ENCODE measurements at places on chromosomes 3 and 15. TPM values are rescaled to one million over a fixed set of nuclear protein-coding genes. Genes with fewer than 3 reads are reported as not detected.
A peak's percentile ranks its signal among the peaks of the same experiment; 100 is the strongest.

Gene GNAT1
- total RNA-seq: not detected

DNA sequence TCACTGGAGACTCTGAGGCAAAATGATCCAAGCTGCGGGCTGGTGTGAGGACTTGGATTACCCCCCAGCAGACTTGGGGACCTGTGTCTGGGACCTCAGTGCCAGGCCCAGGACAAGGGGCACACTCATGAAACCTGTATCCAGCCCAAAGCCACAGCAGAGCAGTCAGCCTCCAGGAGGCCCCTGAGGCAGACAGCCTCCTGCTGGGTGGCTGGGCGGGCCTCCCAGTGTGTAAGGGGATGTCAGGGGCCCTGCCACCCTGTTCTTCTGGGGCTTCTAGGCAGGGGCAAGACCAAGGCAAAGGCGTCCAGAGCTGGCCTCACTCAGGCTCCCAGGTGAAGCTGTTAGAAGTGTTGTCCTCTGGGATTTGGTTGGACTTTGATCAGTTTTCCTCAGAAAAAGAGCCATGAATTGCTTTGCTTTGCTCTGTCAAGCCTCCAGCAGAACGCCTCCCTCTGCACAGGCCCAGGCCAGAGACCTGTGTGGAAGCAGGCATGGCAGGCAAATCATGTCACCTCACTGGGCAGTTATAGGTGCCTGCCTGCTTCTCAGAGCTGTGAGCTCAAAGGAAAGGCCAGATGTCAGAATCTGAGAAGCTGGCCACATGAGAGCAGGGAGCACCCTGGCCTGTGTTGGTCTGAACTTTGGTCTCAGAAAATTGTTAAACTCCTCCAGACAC is 77.4 kb downstream of the SMAD6 start:
- DNase-seq: no peak

Gene FMN1
- total RNA-seq: 9.2 TPM

DNA sequence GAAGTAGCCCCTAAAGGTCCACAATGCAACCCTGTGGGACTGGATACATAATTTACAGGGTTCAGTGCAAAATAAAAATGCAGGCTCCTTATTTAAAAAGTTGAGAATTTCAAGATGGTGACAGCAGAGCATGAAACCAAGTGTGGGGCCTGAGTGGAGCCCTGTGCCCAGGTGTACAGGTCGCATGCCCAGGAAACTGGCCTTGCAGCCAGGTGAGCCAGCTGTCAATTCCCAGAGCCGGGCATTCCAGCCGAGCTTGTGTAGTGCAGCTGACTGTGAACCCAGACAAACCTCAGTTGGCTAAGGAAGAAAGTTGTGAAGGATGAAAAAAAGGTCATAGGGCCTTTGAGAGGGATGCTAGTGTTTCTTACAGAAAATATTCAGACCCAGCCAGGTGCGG is 27.6 kb downstream of the POPDC2 start:
- no peak for DNase-seq

DNA sequence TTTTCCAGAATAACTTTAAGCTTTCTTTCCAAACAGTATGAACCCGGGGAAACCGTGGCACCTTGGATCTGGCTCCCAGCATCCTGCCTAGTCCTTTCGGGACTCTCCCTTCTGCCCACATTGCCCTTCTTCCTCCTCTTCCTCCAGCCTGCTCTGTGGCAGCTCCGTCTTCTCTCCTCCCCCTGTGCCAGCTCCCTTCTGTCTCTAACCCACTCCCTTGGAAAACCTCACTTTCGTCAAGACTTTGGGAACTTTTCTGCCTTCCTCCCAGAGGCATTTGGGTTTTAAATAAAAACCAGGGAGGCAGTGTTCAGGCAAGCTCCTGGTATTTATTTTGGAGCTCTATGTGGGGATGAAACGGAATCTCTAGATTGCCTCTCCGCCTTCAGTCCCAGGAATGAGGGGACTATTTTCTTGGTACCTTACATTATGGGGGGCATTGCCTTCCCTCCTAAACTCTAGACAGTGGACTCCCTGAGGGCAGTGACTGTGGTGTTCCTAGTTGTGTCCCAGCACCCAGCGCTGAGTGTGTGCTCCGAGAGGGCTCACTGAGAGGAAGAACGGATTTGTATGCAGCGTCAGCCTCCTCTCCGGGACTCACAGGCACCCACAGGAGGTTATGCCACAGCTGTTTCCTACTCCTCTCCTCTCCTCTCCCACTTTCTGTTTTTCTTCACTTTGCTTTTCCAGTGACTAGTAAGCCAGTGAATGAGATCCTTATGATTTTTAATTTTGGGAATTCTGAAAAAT is 105.4 kb upstream of the MRPS22 start:
- DNase-seq: no peak

GRCh38 chr3:37505415-37505814 is 331.0 kb upstream of the LRRFIP2 start:
- DNase-seq: no peak

- peak; percentile 33 for DNase-seq
Observed at GRCh38 chr3:117998071-117998470, 1036.6 kb downstream of the IGSF11 start.

Gene HTR3E
- not detected for total RNA-seq

Gene MAP1A
- total RNA-seq: 108 TPM

Gene XCR1
- not detected for total RNA-seq

Gene GOLIM4
- total RNA-seq: 50.0 TPM

Gene VEPH1
- total RNA-seq: 27.4 TPM

DNA sequence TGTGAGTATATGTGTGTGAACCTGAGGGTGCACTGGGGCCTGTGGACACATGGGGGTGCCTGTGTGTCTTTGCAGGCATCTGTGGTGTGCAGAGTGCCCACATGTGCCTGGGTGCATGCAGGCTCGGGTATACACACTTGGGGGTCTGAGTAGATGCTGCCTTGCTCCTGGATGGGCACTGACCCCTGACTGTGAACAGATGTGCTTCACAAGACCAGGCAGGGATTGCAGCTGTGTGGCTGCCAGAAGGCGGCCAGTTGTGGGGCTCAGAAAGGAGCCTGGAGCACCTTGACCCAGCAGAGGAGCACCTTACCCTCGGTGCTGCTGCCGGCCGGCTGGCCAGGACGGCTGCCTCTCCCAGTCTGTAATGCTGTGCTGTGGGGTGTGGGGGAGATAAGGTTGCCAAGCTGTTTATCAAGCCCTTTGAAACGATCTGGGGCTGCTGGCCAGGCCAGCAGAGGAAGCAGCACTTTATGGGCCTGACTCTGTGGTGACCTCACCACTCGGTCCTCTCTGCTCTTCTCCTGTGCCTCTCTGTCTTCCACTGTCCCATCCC is 55.5 kb upstream of the MRPS22 start:
- DNase-seq: no peak

- peak; percentile 70 for DNase-seq
Observed at GRCh38 chr3:144055604-144056003, 84.0 kb downstream of the DIPK2A start.

GRCh38 chr3:117752984-117753717 is 1043.6 kb downstream of the TUSC7 start:
- peak; percentile 47 for DNase-seq

GRCh38 chr15:32746116-32746857 is 28.5 kb downstream of the GREM1 start:
- peak; percentile 51 for DNase-seq

Gene PTPN23
- total RNA-seq: 14.3 TPM

- no peak for DNase-seq
Observed at GRCh38 chr3:121942116-121942786, 48.0 kb downstream of the SLC15A2 start.

Gene CCDC39
- 0.27 TPM for total RNA-seq

GRCh38 chr3:176074096-176074495 is 1123.2 kb downstream of the TBL1XR1 start:
- no peak for DNase-seq

Gene GSK3B
- total RNA-seq: 123 TPM

Gene GCSAM
- total RNA-seq: not detected

DNA sequence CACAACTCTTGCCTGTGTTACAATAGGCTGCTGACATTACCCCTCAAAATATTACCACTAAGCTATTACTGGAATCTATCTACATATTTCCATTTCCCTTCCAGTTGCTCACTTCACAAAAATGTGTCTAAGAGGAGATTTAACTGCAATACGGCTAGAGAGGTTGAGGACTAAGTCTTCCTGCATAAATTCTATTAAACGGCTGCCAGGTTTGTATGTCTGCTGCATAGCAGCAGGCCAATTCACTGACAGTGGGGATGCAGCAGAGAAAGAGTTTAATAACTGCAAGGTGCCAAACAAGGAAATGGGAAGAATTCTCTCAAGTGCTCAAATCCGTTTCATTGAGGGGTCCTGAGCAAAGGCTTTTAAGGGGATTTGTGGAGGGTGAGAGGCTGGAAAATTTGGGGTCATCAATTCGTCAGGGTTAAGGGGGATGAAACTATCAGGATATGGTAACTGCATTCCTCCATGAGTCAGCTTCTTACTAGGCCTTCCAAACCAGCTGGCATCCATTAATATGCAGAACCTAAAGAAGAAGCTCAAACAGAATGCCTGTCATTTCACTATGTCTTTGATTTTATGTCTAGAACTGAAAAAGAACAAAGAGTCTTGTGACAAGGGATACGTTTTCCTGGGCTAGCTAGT is 675.6 kb downstream of the TBL1XR1 start:
- peak; percentile 16 for DNase-seq

- DNase-seq: no peak
Observed at GRCh38 chr3:103873021-103873420, 1438.2 kb downstream of the ZPLD1 start.

Gene SERPINI2
- not detected for total RNA-seq

Gene LEKR1
- total RNA-seq: 0.81 TPM

- no peak for DNase-seq
Observed at GRCh38 chr15:48862705-48863104, 15.2 kb upstream of the EID1 start.

GRCh38 chr3:11238060-11238459 is 34.1 kb upstream of the ATG7 start:
- peak; percentile 94 for DNase-seq

DNA sequence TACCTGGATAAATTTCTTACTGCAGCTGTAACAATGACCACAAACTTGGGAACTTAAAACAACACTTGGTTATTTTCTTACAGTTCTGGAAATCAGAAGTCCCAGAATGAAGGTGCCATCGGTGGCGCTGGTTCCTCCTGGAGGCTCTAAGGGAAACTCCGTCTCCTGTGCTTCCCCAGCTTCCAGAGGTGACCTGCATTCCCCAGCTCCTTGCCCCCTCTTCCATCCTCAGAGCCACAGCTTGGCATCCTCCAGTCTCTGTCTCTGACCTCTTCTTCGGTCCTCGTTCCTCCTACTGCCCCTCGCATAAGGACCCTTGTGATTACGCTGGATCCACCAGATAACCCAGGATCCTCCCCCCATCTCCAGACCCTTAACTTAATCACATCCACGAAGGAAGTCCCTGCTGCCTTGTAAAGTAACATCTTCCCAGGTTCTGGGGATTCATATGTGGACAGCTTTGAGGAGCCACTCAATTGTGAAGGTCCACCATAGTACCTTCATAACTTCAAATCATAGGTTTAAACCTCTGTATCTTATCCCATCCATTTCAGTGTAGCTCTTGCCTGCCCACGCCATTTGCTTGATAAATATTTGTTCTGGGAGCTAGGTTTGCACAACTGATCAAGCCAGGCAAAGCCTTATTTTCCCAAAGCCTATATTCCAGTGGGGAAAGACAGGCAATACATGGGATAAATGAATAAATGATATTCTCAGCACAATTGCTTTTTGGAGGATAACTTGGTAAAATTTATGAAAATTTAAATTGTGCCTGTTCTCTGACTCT is 34.8 kb downstream of the KLF15 start:
- no peak for DNase-seq

- DNase-seq: no peak
Observed at GRCh38 chr3:170467571-170468147, 49.0 kb downstream of the CLDN11 start.

DNA sequence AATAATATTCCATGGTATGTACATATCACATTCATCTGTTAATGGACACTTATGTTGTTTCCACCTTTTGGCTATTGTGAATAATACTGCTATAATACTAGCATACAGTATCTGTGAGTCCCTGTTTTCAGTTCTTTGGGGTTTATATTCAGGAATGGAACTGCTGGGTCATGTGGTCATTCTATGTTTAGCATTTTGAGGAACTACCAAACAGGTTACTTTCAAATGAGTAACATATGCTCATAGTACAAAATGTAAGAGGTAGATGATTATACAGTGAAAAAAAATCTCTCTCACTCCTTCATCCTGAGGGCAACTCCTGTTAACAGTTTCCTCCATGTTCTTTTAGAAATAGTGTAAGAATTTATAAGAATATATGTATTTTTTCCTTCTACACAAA is 162.2 kb downstream of the PLD1 start:
- DNase-seq: no peak

Gene TMEM212
- not detected for total RNA-seq

Gene CNTN4
- total RNA-seq: 0.09 TPM

GRCh38 chr3:132787616-132788300 is 65.5 kb upstream of the NPHP3 start:
- peak; percentile 26 for DNase-seq

DNA sequence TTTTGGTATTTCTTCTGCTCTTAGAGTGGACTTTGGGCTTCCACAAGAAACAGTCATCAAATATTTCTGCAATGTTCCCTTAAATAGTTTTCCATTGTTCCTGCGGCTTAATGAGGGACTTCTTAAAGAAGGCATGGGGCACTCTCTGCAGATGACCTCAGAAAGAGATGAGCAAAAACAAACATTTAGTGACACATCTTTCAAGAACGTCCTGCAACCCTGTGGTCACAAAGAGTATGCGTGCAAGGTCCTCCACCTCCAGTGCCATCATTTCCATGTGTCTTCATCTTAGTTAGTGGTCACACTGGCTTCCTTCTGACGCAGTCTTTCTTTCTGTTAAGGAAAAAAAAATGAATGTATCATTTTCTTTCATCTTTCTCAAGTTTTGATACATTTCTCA is 56.2 kb downstream of the GREM1 start:
- DNase-seq: peak; percentile 88

DNA sequence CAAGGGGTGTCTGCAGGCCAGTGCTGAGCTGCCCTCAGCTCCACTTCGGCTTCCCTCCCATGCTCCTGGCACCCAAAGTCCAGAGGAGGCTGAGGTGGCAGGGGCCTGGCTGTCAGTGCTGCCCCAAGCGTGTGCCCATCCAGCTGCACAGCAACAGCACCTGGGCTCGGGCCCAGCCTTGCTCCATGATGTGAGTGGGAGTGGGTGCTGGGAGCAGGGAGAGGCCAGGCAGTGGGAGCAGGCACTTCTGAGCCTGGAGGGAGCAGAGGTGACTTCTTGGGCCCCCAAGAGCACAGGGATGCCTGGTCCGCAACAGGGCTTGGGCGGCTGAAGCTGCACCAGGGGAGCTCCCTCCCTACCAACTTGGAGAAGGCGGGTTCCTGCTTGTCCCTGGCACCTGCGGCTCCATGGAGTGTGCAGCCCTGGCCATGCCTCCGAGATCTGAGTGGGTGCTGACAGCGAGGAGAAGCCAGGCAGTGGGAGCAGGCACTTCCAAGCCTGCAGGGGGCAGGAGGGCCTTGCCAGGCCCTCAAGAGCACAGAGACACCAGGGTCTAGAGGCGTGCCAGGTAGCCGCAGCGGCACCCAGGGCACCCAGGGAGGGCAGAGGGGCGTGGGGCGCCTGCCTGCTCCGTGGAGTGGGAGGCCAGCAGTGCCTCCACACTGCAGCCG is 366.7 kb upstream of the SGO1 start:
- DNase-seq: no peak

- no peak for DNase-seq
Observed at GRCh38 chr3:83913381-83913780, 1045.4 kb upstream of the CADM2 start.

Gene SLC35G2
- 14.7 TPM for total RNA-seq

- DNase-seq: no peak
Observed at GRCh38 chr3:187504435-187504834, 136.2 kb downstream of the RTP4 start.

GRCh38 chr15:66494262-66494661 is 3.3 kb downstream of the SNAPC5 start:
- no peak for DNase-seq

Gene CYP1A1
- total RNA-seq: not detected

- peak; percentile 12 for DNase-seq
Observed at GRCh38 chr3:189334064-189334920, 162.5 kb downstream of the TPRG1 start.

Gene JMJD7
- total RNA-seq: 3.1 TPM
